ENCODE measurements at places on chromosomes 12 and 14. TPM values are rescaled to one million over a fixed set of nuclear protein-coding genes. Genes with fewer than 3 reads are reported as not detected.

GRCh38 chr12:54579258-54579657, 9.2 kb downstream of the PPP1R1A start:
- DNase-seq: no peak

- DNase-seq: no peak
Measured at GRCh38 chr12:62844915-62845314, 90.0 kb downstream of the PPM1H start.

DNA sequence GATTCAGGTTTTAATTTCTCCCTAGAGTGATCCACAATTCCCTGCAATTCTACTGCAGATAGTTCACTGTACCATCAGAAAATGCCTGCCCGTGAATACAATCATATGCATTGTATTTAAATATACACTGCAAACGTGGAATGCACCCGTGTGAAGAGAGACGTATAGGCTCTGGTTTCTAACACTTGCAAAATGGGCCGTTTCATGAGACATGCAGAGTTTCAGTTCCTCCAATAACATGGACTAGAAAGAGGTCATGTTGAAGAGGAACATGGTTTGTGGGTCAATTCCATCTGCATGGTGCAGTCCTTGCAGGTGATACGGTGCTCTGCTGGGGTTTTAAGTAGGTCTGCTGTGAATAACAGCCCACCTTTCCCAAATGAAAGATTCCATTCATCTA, 373.3 kb downstream of the TMEM132D start:
- DNase-seq: no peak

DNA sequence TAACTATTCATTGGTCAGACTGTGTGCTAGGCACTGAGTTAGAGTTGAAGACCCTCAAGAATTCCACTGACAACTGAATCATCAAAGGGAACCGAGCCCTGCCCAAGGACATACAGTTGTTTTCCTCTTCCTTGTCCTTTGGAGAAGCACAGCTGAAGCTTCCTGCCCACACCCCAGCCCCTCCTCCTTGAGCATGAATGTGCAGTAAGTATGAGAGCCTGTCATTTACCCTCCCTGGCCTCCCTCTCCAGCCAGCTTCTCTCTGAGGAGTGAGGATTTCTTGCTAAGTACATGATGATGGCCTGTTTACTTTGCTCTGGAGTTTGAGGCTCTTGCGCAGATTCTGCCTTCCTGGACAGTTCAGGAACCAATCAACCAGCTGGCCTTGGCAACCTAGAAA, 235.2 kb downstream of the CACNA1C start:
- no peak for DNase-seq

DNA sequence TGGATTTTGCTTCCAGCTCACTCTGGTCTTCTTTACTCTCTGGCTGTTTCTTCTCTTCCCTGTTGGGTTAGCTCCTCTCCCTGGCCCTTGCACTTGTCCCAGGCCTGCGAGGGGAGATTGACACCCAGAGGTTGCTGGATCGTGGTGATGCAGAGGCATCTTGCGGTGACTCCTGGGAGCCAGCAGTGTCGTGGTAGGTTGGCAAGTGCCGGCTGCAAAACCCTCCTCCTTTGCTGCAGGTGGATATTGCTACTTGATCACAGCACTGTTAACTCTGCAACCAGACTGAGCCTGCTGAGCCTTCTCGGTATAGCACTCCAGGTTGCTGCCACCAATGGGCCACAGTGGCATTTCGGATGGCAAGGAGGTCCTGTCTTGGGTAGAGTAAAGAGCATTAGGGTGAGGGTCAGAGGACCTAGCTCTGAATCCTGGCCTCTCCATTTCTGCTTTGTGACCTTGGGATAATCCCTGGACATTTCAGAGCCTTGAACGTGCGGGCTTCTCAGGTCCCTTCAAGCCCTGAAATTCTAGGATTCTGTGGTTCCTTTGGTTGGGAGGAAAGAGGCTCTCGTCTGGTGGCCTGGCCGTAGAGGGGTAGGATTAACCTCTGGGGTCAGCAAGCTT, 87.4 kb downstream of the TSPAN9 start:
- peak; percentile 64 for DNase-seq

- DNase-seq: no peak
Measured at GRCh38 chr12:80015660-80016059, 80.8 kb upstream of the PPP1R12A start.

- no peak for DNase-seq
Measured at GRCh38 chr12:122100568-122100967, 22.0 kb downstream of the MLXIP start.

GRCh38 chr12:124506145-124506831, 61.1 kb downstream of the NCOR2 start:
- peak; percentile 28 for DNase-seq

GRCh38 chr12:57216014-57216911, at the start of gene NXPH4:
Gene NXPH4 (plus strand): TSS chr12:57216794. CDS start chr12:57216970, 176 bp downstream.
- peak; percentile 70 for DNase-seq

CLEC4D gene
- total RNA-seq: 0.19 TPM

PRPH gene
- total RNA-seq: not detected

TMEM119 gene
- 0.97 TPM for total RNA-seq

SYNDIG1L gene
- 0.40 TPM for total RNA-seq

ANGEL1 gene
- 28.7 TPM for total RNA-seq

TMCC3 gene
- 7.2 TPM for total RNA-seq

Measured in neural progenitor cell (in vitro differentiated cells).